Activated CD4-positive, alpha-beta memory T cell treated with anti-CD3 and anti-CD28 coated beads for 36 hours (primary cell): ENCODE measurements at places on chromosomes 4 and X.

DNA sequence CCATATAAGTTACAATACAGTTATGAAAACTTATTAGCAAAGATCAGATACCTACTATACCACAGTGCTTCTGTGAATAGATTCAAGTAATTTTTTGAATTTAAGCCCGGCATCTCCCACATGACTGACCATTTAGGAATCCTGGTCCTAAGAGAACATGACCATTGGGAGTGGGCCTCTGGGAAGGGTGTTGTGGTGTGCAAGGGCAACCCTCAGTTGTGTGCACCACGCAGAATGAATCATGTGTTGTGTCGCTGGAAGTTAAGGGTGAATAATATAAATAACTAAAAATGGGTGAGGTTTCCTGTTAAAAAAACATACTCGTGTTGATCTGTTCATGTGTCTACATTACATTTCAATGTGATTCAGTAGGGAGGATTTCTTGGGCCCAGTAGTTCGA is 15.5 kb downstream of the CPE start:
- DNase-seq = no peak

- DNase-seq = no peak
Observed at GRCh38 chr4:148800336-148800885, 358.2 kb upstream of the NR3C2 start.

DNA sequence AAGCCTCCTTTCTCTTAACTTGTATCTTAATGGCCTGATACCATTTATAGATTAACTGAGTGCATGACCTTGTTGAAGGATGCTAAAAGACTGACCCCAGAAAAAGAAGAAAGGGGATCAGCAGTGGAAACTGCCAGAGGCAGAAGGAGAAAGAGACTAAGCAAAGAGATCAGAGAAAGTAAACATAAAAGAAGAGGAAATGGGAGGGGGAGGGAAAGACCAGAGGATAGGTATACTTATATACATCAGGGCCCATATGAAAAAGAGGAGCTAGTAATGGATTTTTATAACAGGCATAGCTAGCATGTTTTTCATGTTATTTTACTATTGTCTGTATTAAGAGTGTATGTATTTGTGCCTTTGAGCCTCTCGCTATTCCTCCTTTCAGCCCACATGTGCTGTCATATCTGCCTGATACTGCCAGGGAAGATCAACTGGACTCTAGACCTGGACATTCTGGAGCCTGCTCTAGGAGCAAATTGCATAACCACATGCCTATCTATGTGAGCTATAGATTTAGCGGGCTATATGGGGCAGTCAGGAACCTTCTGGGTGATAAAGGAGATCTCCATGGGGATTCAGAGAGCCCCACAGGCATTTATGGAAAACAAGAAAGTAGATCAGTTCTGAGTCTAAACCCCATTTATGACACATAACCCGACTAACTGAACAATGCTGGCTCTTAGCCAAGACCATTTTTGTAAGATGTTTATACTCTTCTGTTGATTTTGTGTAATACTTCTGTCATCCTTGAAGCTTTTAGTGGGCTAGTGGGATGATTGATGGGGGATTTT is 13.4 kb upstream of the SNX12 start:
- no peak for DNase-seq

DNA sequence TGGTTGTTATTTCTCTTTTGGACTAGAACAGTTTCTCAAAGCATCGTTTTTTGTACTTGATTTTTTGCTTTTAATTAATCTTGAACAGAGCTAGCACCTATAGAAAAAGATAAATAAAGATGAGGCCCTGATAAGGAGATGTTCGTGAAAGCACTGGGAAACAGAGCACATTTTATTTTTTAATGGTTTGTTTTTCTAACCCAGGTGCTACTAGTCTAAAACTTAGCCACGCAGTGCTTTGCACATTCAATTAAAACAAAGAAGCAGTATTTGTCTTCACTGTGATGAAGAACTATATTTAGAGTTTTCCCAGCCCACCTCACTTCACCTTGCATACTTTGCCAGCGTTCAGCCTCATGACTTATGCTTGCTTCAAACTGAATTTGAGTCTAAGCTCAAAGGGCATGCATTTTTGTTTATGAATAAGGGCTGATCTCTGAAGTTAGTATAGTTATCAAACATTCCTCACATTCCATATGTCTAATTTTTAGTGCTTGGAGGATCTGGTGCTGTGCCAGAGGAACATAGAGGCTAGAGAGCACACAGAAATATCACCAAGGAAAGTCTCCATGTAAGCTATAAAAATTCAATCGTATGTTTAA is 76.7 kb downstream of the WWC2 start:
- DNase-seq = no peak
